A549 treated with AZD2906 at 1 μM for 4 hours (cell line): ENCODE measurements at places on chromosomes 6 and 20. TPM values are rescaled to one million over a fixed set of nuclear protein-coding genes. Genes with fewer than 3 reads are reported as not detected.

The BPIFA1 gene
- not detected in 5 replicates for total RNA-seq

The DDRGK1 gene
- total RNA-seq = 78.2 to 103 TPM (median 99.3 TPM) in 5 replicates

The SAMD10 gene
- total RNA-seq = 0.05 TPM in 1 of 5 replicates, not detected in the others

The SLC16A10 gene
- 0.34 to 0.78 TPM (median 0.76 TPM) in 5 replicates for total RNA-seq

The SRSF6 gene
- total RNA-seq = 94.8 to 109 TPM (median 103 TPM) in 5 replicates

The FAM83B gene
- 0.02 to 0.03 TPM (median 0.03 TPM) in 4 of 5 replicates, not detected in the other for total RNA-seq

The BPIFB1 gene
- total RNA-seq = 0.03 to 0.15 TPM (median 0.07 TPM) in 5 replicates

The RIMS4 gene
- total RNA-seq = 1.6 to 2.0 TPM (median 1.8 TPM) in 5 replicates

The RIMS1 gene
- not detected in 5 replicates for total RNA-seq

The TOX2 gene
- 11.6 to 15.6 TPM (median 13.8 TPM) in 5 replicates for total RNA-seq
